ENCODE measurements at places on chromosomes 3 and 15.

- peak; percentile 78 for DNase-seq
- peaks cover 59% of the 10 kb centered on the region for H3K4me1 ChIP-seq
- peak overlapping the region; percentile 12 for H3K4me3 ChIP-seq
- no peaks in the 10 kb centered on the region for H3K27me3 ChIP-seq
- peak overlapping the region; percentile 79 for H3K27ac ChIP-seq
These were observed 5.7 kb downstream of the VGLL4 start for GRCh38 chr3:11637901-11638458.

DNA sequence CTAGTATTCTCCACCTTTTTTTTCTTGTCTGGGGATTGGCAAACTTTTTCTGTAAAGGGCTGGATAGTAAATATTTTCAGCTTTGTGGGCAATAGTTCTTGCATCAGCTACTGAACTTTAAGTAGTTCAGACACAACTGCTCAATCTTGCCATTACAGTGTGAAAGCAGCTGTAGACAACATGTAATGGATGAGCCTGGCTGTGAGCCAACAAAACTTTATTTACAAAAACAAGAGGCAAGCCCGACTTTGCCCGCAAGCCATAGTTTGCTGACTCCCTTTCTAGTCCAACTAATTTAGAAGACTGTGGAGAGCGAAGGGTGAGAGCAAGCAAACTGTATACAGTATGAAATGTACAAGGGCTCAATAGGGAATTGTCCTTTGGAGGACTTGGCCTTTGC lies 6.2 kb downstream of the FRMD4B start:
- no peaks in the 10 kb centered on the region for H3K36me3 ChIP-seq
- no peak overlapping the region for H3K27ac ChIP-seq
- H3K27me3 ChIP-seq: no peaks in the 10 kb centered on the region
- H3K4me1 ChIP-seq: no peaks in the 10 kb centered on the region
- DNase-seq: no peak
- H3K4me3 ChIP-seq: no peak overlapping the region

DNA sequence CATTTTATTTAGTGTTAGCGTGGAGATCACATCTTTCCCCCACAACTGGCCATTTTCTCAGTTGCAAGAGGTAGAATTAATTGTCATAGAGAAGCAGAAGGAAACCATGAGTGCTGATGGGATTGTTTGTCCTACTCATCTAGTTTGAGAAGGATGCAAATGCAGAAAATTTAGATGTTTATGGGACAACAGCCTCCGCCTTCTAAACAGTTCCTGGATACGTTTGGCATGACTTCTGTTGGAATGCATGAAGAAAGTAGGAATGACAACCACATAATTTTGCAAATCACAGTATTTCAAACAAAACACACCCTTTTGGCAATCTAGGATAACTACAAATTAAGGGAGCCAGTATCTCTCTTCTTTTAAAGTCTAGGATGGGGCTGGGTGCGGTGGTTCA lies 240.1 kb upstream of the SUCLG2 start:
- no peak overlapping the region for H3K4me3 ChIP-seq
- H3K4me1 ChIP-seq: no peaks in the 10 kb centered on the region
- no peaks in the 10 kb centered on the region for H3K36me3 ChIP-seq

- no peaks in the 10 kb centered on the region for H3K36me3 ChIP-seq
- H3K27me3 ChIP-seq: no peaks in the 10 kb centered on the region
- peaks cover 37% of the 10 kb centered on the region for H3K4me1 ChIP-seq
These were observed 63.7 kb downstream of the SLC30A4 start for GRCh38 chr15:45458746-45459403.

DNA sequence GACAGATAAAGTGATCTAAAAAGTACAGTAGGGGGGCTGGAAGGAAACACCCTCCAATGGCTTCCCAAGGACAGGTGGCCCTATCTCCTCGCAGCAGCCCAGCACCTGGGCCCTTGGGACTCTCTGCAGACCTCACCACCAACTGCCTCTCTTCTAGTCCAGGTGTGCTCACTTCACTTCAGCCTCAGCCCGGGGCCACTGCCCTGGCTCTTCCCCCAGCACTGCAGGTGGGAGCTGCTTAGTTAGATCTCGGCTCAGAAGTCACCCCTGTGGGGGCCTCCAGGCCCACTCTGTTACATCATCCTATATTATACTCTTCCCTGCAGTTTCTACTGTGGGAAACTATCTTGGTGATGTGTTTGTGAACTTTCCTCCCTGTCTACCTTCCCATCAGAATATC lies 2.0 kb downstream of the KLF15 start:
- H3K4me3 ChIP-seq: no peak overlapping the region
- H3K27me3 ChIP-seq: peaks cover 17% of the 10 kb centered on the region

- H3K4me1 ChIP-seq: no peaks in the 10 kb centered on the region
- H3K27me3 ChIP-seq: no peaks in the 10 kb centered on the region
- H3K27ac ChIP-seq: no peak overlapping the region
- no peaks in the 10 kb centered on the region for H3K36me3 ChIP-seq
- no peak for DNase-seq
These were observed 139.2 kb upstream of the EOMES start for GRCh38 chr3:27861046-27862036.

DNA sequence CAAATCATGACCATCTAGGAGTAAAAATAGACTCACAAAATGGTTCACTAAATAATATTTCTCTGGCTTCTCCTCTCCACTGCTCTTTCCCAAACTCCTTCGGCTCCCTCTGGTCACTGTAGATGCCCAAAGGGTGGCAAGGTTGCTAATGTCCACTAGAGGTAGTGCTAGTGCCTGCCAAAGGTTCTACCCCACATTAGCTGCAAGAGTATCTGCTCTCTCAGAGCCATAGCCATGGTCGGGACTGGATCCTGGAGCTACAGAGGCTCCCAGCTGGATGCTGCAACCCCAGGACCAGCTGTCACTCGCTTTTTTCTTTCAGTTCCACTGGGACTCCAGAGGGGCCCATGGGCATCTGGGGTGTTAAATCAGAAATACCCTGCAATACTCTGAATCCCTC lies 8.5 kb downstream of the HTR3D start:
- no peak overlapping the region for H3K27ac ChIP-seq
- H3K4me1 ChIP-seq: no peaks in the 10 kb centered on the region
- no peak overlapping the region for H3K4me3 ChIP-seq
- no peaks in the 10 kb centered on the region for H3K36me3 ChIP-seq

GRCh38 chr3:66195347-66195783 lies 25.4 kb upstream of the SLC25A26 start:
- 0 out of 2 replicates have a peak, but pooled peaks cover 4% of the 10 kb centered on the region for H3K27me3 ChIP-seq
- no peak overlapping the region for H3K4me3 ChIP-seq
- DNase-seq: peak; percentile 14
- H3K27ac ChIP-seq: no peak overlapping the region

- H3K4me3 ChIP-seq: no peak overlapping the region
- H3K27ac ChIP-seq: peak overlapping the region; percentile 62
- no peak for DNase-seq
- peaks cover 30% of the 10 kb centered on the region for H3K36me3 ChIP-seq
- peaks cover 18% of the 10 kb centered on the region for H3K4me1 ChIP-seq
These were observed 19.3 kb upstream of the CHD2 start for GRCh38 chr15:92880796-92881195.

DNA sequence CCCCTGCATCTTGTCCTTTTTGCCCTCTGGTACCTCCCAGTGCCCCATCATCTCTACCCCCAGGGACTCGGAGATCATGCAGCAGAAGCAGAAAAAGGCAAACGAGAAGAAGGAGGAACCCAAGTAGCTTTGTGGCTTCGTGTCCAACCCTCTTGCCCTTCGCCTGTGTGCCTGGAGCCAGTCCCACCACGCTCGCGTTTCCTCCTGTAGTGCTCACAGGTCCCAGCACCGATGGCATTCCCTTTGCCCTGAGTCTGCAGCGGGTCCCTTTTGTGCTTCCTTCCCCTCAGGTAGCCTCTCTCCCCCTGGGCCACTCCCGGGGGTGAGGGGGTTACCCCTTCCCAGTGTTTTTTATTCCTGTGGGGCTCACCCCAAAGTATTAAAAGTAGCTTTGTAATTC lies 1.5 kb downstream of the SERF2 start:
- peaks cover 63% of the 10 kb centered on the region for H3K36me3 ChIP-seq
- no peak for DNase-seq
- peaks cover 33% of the 10 kb centered on the region for H3K4me1 ChIP-seq
- no peaks in the 10 kb centered on the region for H3K27me3 ChIP-seq
- H3K27ac ChIP-seq: peak overlapping the region; percentile 91

DNA sequence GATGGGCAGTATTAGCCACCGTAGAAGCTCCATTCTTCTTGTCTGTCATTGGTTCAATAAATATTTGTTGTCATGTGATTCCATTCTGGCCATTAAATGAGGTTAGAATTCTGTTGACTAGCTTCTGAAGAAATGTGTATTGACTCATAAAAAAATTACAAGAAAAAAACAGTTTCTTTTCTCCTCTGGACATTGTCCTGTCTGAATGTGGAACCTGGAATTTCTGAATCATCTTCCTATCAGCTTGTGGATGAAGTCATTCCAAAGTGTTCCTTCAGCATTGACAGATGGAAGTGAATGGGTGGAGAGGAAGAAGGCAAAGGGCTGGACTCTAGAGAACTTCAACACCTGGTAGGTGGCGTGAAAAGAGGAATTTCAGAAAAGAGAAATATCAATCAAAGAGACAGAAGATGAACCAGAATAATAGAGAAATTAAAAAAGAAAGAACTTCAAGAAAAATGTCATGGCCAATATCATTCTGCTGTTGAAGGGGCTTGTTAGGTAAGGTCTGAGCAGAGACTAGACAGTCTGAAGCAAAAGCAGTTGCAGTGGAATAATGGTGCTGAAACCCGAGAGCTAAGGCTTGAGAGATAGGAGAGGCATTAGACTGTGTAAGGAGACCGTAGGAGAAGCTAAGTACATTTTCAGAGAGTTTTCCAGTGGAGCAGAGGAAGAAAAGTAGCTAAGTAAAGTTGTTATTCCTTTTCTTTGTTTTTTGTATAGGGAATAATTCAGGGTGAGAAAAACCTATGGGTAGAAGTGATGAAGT lies 806.6 kb downstream of the SQOR start:
- no peaks in the 10 kb centered on the region for H3K36me3 ChIP-seq
- no peaks in the 10 kb centered on the region for H3K27me3 ChIP-seq
- no peak overlapping the region for H3K4me3 ChIP-seq
- peaks cover 8% of the 10 kb centered on the region for H3K4me1 ChIP-seq
- DNase-seq: peak; percentile 7
- peak overlapping the region; percentile 47 for H3K27ac ChIP-seq

GRCh38 chr3:65658401-65658800 lies 380.3 kb downstream of the MAGI1 start:
- H3K27me3 ChIP-seq: no peaks in the 10 kb centered on the region
- DNase-seq: no peak
- H3K36me3 ChIP-seq: no peaks in the 10 kb centered on the region
- H3K27ac ChIP-seq: no peak overlapping the region
- no peaks in the 10 kb centered on the region for H3K4me1 ChIP-seq

GRCh38 chr3:99696497-99696896 lies 58.1 kb downstream of the COL8A1 start:
- H3K4me1 ChIP-seq: peaks cover 28% of the 10 kb centered on the region
- no peaks in the 10 kb centered on the region for H3K27me3 ChIP-seq
- H3K4me3 ChIP-seq: no peak overlapping the region
- H3K36me3 ChIP-seq: peaks cover 10% of the 10 kb centered on the region

DNA sequence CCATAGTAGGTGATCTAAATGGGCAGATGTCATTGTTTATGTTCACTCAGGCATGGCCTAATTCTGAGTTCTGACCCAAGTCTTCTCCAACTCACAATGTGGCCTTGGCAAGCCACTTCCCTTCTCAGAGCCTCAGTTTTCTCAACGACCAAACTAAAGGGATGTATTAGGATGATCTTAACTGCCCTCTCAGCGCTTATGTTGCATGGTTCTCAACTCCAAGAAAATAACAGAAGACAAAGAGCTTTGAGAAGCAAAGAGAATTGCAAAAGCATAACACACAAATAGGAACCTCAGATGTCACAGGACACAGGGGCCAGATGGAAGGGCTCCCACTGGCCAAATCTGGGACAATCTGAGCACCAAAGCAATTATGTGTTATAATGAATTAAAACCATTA lies 8.6 kb downstream of the RHCG start:
- H3K27ac ChIP-seq: no peak overlapping the region
- DNase-seq: no peak
- peaks cover 15% of the 10 kb centered on the region for H3K27me3 ChIP-seq

DNA sequence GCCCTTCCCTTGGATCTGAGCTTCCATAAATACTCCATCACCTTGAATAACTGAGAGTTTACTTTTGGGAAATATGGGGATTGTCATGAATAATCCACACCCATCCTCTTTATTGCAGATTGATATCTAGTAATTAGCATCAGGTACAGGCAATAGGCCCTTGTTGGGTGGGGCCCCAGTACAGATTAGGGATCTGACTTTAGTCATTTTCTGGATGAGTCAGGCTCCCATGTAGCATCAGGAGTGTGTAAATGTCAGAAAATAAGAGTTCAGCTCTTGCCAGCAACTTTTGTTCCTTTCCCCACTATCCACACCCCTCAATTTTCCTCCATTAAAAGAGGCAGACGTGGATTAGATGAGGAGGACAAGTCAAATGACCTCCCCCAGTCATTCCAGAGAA lies 17.7 kb upstream of the SNRK start:
- no peaks in the 10 kb centered on the region for H3K4me1 ChIP-seq
- H3K4me3 ChIP-seq: no peak overlapping the region
- DNase-seq: no peak
- no peaks in the 10 kb centered on the region for H3K36me3 ChIP-seq
- H3K27ac ChIP-seq: no peak overlapping the region

GRCh38 chr15:67181221-67181639 lies 73.2 kb downstream of the AAGAB start:
- H3K36me3 ChIP-seq: peaks cover 67% of the 10 kb centered on the region
- no peaks in the 10 kb centered on the region for H3K27me3 ChIP-seq
- no peak overlapping the region for H3K4me3 ChIP-seq
- DNase-seq: no peak
- H3K27ac ChIP-seq: no peak overlapping the region

DNA sequence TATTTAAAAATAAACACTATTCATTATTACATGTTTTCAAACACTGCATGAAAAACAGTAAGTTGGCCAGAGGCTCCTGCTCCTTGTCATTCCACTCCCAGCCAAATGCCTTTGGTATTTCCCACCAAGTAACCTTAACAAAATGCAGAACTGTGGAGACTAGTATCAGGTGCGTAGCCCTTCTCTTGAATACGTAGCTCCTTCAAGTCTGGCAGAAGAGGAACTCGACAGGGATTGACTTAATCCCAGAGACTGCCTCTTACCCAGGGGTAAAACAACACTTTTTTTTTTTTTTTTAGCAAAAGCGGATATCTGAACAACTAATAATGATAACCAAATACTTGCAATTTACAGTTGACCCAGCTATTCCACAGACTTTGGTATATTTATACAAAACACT lies 738 bp downstream of the COMMD2 start:
- DNase-seq: no peak
- peaks cover 10% of the 10 kb centered on the region for H3K4me1 ChIP-seq
- H3K4me3 ChIP-seq: peak overlapping the region; percentile 61
- no peak overlapping the region for H3K27ac ChIP-seq

- no peak overlapping the region for H3K4me3 ChIP-seq
- H3K4me1 ChIP-seq: no peaks in the 10 kb centered on the region
- no peak overlapping the region for H3K27ac ChIP-seq
- H3K27me3 ChIP-seq: no peaks in the 10 kb centered on the region
- DNase-seq: no peak
These were observed 679.3 kb upstream of the ALCAM start for GRCh38 chr3:104687362-104687761.

- H3K27ac ChIP-seq: no peak overlapping the region
- no peak for DNase-seq
- H3K4me1 ChIP-seq: no peaks in the 10 kb centered on the region
- H3K36me3 ChIP-seq: no peaks in the 10 kb centered on the region
- H3K27me3 ChIP-seq: no peaks in the 10 kb centered on the region
- H3K4me3 ChIP-seq: no peak overlapping the region
These were observed 546.8 kb downstream of the GBE1 start for GRCh38 chr3:81214631-81215030.

GRCh38 chr3:11185144-11185543 lies 30.9 kb downstream of the HRH1 start:
- no peak for DNase-seq
- peaks cover 25% of the 10 kb centered on the region for H3K4me1 ChIP-seq
- H3K4me3 ChIP-seq: no peak overlapping the region
- H3K27me3 ChIP-seq: no peaks in the 10 kb centered on the region
- peaks cover 5% of the 10 kb centered on the region for H3K36me3 ChIP-seq
